ENCODE measurements at places on chromosomes 12 and 14. TPM values are rescaled to one million over a fixed set of nuclear protein-coding genes. Genes with fewer than 3 reads are reported as not detected.
A peak's percentile ranks its signal among the peaks of the same experiment; 100 is the strongest.

Gene SERPINA1
- 10.5 TPM for total RNA-seq

Gene MOAP1
- 2.9 TPM for total RNA-seq

Gene MYF6
- total RNA-seq, result not detected

Gene PMEL
- total RNA-seq, result 1.3 TPM

DNA sequence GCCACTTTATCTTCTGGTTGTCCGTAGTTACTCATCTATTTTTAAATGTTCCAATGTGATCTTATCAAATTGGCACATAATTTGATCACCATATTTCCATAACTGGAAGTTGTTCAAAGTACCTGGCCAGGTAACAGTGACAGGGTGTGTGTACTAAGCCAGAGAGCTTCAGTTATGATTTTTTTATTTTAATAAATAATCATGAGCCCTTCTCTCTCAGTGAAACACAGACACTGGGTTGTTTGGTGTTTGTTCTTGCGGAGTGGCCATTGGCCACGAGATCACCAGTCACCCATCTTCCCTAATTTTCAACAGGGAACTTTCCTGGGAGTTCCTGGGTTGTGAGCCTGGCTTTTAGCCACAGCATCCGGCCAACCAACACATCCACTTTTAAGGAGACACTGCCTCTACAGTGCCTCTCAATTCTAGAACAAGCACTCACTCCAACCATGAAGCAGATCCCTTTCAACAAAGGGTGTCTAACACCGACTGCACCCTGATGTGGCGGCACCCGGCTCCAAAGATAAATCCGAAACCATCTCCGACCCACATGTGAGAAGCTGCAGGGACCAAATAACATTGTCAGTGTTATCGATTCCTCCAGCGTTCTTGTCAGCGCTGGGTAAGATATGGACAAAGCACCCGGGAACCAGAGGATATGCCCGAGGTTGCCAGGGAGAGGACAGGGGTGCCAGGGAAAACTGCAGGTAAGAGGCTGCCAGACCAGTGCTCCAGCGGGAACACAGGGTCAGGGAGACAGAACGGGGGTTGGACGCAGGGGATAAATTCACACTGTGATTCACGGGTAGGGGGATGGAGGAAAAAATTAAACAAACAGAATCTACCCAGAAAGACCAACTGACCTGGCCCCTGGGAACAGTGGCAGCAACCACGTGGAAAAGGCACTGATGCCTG, 49.9 kb downstream of the FOXN3 start:
- peak overlapping the region; percentile 67 for H3K27ac ChIP-seq
- no peaks in the 10 kb centered on the region for H3K36me3 ChIP-seq
- peak; percentile 47 for DNase-seq
- peak overlapping the region; percentile 2 for H3K4me3 ChIP-seq
- peaks cover 90% of the 10 kb centered on the region for H3K4me1 ChIP-seq

DNA sequence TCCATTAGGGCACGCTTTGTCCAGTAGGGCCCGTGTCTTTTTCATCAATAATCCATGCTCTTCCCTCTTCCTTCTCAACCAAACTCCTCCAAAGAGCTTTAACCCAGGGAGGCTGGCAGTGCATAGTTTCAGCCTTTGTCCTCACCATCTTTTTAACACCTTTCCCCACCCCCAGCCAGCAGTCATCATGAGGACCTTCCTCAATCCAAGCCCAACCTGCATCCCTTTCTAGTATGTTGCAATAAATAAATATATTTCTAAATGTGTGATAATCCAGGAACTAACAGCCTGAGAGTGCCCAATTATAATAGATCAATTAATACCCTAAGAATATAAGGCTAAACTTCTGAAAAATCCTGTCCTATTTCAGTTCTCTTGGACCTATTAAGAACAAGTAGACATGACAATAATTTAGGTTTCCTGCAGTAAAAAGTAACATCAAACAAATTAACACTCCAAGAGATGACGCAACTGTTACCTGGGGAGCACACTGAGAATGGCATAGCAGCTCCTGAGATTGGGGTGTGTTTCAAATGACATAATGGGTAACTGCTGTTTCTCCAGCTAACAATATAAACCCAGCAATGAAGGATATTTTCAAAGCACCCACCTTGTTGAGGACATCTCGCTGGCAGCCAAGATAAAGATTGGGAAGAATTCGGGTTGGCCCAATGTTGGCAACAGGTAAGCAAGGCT, 62.6 kb downstream of the DUSP16 start:
- no peak for DNase-seq
- peaks cover 1% of the 10 kb centered on the region for H3K4me1 ChIP-seq
- no peaks in the 10 kb centered on the region for H3K27me3 ChIP-seq
- H3K4me3 ChIP-seq, result no peak overlapping the region

GRCh38 chr14:31212893-31213292, 5.3 kb upstream of the HECTD1 start:
- DNase-seq, result no peak
- H3K4me1 ChIP-seq, result peaks cover 20% of the 10 kb centered on the region
- no peak overlapping the region for H3K27ac ChIP-seq
- no peak overlapping the region for H3K4me3 ChIP-seq
- no peaks in the 10 kb centered on the region for H3K36me3 ChIP-seq

DNA sequence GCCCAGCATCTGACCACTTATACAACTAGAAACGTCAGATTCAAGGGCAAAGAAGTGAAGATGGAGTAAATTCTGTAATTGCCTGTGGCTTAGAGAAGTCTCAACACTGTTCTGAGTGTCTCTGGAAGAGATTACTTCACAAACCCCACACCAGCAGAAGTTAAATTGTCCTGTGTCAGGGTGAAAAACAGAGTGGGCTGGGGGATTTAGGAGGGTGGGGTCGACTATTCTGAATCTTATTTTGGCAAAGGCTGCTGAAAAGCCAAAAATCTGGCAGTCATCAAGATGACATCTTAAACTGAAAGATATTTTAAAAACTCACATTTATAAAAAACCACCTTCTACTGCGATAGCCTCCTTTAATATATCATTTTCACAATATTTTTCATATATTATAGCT, 180.8 kb downstream of the KLHL28 start:
- no peak overlapping the region for H3K4me3 ChIP-seq
- DNase-seq, result no peak

DNA sequence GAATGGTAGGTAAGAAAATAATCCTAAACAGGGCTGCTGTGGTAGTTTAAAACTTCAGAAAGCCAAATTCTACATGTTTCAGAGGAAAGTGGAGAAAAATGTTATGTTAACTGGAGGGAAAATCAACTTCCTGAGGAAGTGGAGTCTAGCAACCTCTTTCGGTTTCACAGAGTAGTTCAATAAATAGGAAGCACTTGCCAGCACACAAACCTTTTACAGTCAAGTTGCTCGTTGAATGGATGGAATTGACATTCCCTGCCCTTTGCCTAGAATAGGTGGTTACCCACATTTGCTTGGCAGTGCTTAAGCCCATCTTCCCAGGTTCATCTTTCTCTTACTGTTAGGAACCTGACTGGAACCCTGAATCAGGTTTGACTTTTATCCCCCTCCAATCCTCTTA, 15.9 kb downstream of the ANKRD13A start:
- peaks cover 51% of the 10 kb centered on the region for H3K36me3 ChIP-seq
- H3K27me3 ChIP-seq, result no peaks in the 10 kb centered on the region
- H3K27ac ChIP-seq, result no peak overlapping the region
- peaks cover 13% of the 10 kb centered on the region for H3K4me1 ChIP-seq
- no peak for DNase-seq

DNA sequence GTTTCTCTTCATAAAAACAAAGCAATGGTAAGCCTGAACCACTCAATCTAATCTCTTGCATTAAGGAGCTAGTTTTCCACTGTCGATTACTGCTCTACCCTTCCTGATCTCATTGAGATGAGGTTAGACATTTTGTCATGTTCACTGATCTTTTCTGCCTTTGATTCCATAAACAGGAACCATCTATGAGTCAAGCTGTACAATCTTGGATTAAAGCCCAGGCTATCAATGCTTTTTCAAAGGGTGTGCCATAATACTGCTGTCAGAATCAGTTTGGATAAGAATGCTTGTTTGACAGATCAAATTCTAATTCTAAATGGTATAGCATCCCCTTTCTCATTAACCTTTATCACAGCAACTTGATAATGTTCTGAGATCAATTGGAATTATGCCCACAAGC, 16.1 kb downstream of the GRIP1 start:
- H3K4me1 ChIP-seq, result no peaks in the 10 kb centered on the region
- H3K36me3 ChIP-seq, result no peaks in the 10 kb centered on the region
- no peak for DNase-seq
- H3K27ac ChIP-seq, result no peak overlapping the region
- no peak overlapping the region for H3K4me3 ChIP-seq
- no peaks in the 10 kb centered on the region for H3K27me3 ChIP-seq

- DNase-seq, result peak; percentile 85
- no peak overlapping the region for H3K4me3 ChIP-seq
- H3K27me3 ChIP-seq, result no peaks in the 10 kb centered on the region
- H3K4me1 ChIP-seq, result peaks cover 14% of the 10 kb centered on the region
- H3K27ac ChIP-seq, result peak overlapping the region; percentile 47
These were observed 57.3 kb downstream of the GALNT16 start for GRCh38 chr14:69317102-69317755.

GRCh38 chr12:56816491-56816890, 53.4 kb downstream of the HSD17B6 start:
- no peak overlapping the region for H3K4me3 ChIP-seq
- no peaks in the 10 kb centered on the region for H3K4me1 ChIP-seq
- no peak for DNase-seq

- DNase-seq, result peak; percentile 47
- peak overlapping the region; percentile 88 for H3K27ac ChIP-seq
- no peaks in the 10 kb centered on the region for H3K27me3 ChIP-seq
- H3K4me3 ChIP-seq, result peak overlapping the region; percentile 89
- H3K4me1 ChIP-seq, result peaks cover 19% of the 10 kb centered on the region
These were observed 386.8 kb downstream of the BCAT1 start for GRCh38 chr12:24561882-24562770.

DNA sequence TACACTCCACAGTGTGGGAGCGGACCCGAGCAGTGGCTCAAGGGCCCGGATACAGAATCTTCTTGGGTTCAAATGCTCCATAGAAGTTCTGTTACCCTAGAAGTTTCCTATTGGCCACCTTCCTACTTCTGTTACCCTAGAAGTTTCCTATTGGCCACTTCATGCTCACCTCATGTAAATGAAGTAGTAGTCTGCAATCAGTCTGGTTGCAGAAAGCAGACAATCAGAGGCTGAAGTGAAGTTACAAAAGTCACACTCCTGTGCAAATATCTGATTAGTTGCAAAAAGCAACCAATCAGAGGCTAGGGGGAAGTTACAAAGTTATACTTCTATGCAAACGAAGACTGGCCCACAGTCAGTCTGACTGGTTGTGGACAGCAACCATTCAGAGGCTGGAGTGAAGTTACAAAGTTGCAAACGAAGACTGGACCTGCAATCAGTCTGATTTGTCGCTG, 77.8 kb upstream of the CPNE8 start:
- no peaks in the 10 kb centered on the region for H3K36me3 ChIP-seq
- H3K4me3 ChIP-seq, result no peak overlapping the region
- no peaks in the 10 kb centered on the region for H3K27me3 ChIP-seq
- DNase-seq, result no peak
- no peaks in the 10 kb centered on the region for H3K4me1 ChIP-seq

DNA sequence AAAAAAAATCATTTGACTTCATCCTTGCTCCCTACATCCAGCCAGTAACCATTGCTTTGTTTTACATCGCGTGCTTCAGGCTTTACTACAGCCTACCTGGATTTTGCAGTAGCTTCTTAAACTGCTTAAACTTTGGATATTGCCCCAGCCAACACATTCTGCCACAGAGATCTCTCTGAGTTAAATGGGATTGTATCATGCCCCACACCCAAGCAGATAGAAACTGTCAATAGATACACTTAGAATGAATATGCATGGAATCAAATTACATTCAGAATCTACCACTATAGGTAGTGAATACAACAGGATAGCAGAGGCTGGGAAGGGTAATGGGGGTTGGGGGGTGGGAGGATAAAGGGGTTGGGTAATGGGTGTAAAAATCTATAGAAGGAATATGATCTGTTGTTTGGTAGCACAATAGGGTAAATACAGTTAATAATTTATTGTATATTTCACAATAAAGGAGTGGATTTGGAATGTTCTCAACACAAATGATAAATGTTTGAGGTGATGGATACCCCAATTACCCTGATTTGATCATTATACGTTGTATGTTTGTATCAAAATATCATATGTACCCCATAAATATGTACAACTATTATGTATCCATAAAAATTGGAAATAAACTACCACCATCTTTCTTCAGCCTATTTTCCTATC, 2.7 kb upstream of the MYRFL start:
- H3K4me3 ChIP-seq, result no peak overlapping the region
- H3K27me3 ChIP-seq, result no peaks in the 10 kb centered on the region
- no peak overlapping the region for H3K27ac ChIP-seq
- DNase-seq, result no peak

DNA sequence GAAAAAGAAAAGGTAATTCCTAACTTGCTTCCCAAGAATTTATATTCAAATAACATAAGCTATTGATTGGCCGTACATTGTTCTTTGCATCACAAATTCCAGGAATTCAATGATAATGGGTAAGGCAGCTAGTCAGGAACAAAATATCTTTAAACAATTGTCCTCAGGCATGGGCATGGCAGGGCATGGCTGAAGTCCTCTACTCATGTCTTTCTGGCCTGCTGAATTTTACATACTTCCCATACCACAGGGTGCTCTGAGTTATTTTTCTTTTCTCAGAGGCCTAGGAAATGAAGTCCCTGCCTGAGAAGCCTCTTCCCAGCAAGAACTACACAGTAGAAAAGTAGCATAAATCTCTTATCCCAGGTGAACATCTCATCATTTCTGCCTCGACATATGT, 15.1 kb upstream of the DRAM1 start:
- H3K4me1 ChIP-seq, result peaks cover 4% of the 10 kb centered on the region
- H3K27me3 ChIP-seq, result no peaks in the 10 kb centered on the region
- no peak for DNase-seq
- no peak overlapping the region for H3K27ac ChIP-seq
- no peaks in the 10 kb centered on the region for H3K36me3 ChIP-seq
- H3K4me3 ChIP-seq, result no peak overlapping the region

DNA sequence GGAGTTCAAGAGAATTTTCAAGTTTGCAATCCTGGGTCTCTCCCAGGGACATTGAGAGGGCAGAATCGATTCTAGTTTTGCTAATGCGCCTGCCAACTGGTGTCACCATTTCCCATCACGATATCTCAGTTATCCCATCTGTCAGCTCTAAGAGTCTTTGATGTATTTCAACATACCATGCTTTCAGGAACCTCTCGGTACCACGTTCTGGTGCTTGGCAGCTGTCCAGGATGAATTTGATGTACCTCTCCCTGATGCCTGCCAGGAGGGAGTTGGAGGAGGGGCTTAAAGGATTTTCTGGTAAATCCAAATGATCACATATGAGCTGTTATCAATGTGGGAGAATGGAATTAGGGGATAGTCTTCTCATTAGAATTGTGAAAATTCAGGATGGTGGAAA, 332.5 kb downstream of the RGS6 start:
- H3K27ac ChIP-seq, result no peak overlapping the region
- no peaks in the 10 kb centered on the region for H3K4me1 ChIP-seq
- DNase-seq, result no peak

GRCh38 chr14:33685698-33686097, 265.2 kb downstream of the EGLN3 start:
- H3K27me3 ChIP-seq, result no peaks in the 10 kb centered on the region
- no peak overlapping the region for H3K27ac ChIP-seq
- peaks cover 6% of the 10 kb centered on the region for H3K4me1 ChIP-seq
- H3K36me3 ChIP-seq, result no peaks in the 10 kb centered on the region
- no peak for DNase-seq
- H3K4me3 ChIP-seq, result no peak overlapping the region

Measured in stomach (tissue), 19 donors.